ENCODE measurements at places on chromosomes 13 and 19.

GRCh38 chr19:11025445-11025844 lies 63.8 kb upstream of the LDLR start:
- no peak for DNase-seq

- peak; percentile 72 for DNase-seq
These were observed 590 bp upstream of the LGI4 start for GRCh38 chr19:35135389-35135909.

GRCh38 chr19:7292950-7293761 lies 1.1 kb downstream of the INSR start:
- DNase-seq: no peak

- DNase-seq: no peak
These were observed 31.4 kb upstream of the ZNF83 start for GRCh38 chr19:52669586-52669985.

GRCh38 chr13:43850873-43851272 lies 28.7 kb downstream of the CCDC122 start:
- no peak for DNase-seq

DNA sequence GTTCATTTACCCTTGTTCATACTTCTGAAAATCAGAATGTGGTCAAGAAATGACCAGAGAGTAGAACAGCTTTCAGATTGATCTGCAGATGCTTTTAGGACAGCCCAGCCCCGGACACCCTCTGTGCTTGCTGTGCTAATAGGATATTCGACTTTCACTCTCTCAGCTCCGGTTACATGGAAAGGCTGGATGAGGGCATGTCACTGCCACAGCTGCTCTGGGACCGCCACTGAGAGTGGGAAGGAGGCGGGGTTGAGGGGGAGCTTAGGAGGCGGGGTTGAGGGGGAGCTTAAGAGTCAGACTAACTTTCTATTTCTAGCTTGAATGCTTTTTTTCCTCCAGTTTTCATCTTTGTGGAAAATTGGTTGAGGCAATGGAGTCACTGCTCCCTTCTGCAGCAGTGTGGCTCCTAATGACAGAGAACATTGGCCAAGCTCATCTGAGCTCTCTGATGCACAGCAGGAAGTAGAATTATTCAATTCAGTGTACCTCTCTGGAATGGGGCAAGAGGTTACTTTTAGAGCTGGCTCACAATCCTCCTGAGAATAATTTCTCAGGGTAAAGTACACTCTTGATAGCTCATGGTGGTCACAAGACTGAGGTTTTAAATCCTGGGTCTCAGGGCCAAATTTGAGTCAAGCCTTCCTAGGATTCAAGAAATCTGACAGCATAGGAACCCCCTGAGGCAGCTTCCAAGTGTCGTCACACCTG lies 74.6 kb upstream of the NPAS1 start:
- DNase-seq: no peak

DNA sequence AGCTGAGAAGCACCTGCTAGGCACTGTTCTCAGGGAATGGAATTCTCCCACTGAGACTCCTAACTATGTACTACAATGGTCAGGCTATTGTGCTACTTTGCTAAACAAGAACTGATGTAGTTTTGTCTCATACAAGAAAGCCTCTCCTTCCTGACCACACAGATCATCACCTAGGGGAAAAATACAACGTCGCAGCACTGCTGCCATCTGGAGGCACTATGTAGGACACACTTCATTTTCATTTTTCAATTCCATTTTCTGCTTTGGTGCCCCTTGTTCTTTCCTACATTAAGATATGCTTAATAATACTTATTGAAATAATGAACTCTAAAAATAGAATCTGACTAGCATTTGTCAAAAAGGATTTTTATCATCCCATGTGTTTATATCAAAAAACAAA lies 21.1 kb downstream of the PROSER1 start:
- peak; percentile 53 for DNase-seq

GRCh38 chr19:1385816-1386215 lies 2.1 kb downstream of the NDUFS7 start:
- DNase-seq: no peak

- DNase-seq: no peak
These were observed 772 bp downstream of the GPC6 start for GRCh38 chr13:93227280-93227877.

DNA sequence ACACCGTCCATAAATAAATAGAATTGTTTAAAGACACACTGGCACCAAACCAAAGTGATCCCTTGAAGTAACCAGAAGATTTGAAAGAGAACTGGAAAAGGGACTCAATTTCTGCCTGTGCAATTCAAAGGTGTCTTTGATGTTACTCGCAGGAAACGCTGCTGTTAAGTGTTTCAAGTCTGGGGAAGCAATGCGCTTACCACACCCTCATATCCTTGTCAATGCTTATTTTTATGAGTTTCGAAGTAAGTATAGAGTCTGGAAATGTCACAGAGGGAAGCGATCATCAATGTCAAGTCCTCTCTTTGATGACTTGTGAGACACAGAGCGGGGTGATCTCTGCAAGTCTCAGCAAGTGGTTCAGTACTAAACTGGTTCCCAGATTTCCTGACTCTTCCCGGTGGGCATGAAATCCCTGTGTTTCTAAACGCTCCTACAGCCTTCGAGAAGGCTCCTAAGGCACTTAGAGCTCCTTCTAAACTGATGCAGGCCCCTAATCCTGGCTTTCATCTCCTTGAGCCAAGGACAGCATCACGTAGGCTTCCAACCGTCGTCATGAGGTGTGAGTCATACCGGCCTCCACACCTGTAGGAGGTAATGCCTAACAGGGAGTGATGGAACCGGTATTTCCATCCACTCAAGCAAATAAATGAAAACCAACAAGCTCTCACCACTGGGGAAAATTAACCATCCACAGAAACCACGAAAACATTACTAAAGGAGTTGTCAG lies 22.8 kb downstream of the SYDE1 start:
- no peak for DNase-seq

- DNase-seq: no peak
These were observed 61.9 kb downstream of the SPACA7 start for GRCh38 chr13:112438094-112438493.

GRCh38 chr19:5881543-5882299 lies 11.4 kb upstream of the FUT5 start:
- no peak for DNase-seq

- DNase-seq: no peak
These were observed 44.4 kb upstream of the ZNF91 start for GRCh38 chr19:23439623-23440022.

GRCh38 chr13:22061806-22062391 lies 391.0 kb downstream of the FGF9 start:
- DNase-seq: peak; percentile 43

GRCh38 chr13:105159841-105160240 lies 1375.6 kb downstream of the EFNB2 start:
- no peak for DNase-seq

- DNase-seq: no peak
These were observed 494.6 kb downstream of the MYO16 start for GRCh38 chr13:109123971-109124370.

DNA sequence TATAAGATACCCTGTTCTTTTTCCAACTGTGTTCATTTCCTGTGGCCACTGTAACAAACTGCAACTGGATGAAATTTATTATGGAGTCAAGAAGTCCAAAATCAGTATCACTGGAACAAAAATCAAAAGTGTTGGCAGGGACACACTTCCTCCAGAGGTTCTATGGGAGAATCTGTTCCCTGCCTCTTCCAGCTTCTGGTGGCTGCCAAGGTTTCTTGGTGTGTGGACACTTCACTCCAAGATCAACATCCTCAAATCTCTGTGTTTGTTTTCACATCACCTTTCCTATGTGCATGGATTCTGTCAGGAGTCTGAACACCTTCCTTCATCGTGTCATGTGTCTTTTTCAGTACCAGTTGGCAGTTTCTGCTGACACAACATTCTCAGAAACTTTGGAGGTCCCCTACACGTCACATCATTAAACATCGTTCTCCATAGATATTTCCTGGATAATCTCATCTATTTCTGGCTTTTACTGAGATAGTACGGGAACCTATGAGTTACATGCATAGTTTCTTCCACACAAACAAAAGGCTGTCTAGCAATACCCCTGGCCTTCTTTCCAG lies 15.2 kb upstream of the EFNB2 start:
- DNase-seq: no peak

- no peak for DNase-seq
These were observed 97.0 kb downstream of the SCGB2B2 start for GRCh38 chr19:34580055-34580336.

GRCh38 chr13:44049081-44049945 lies 169.6 kb downstream of the LACC1 start:
- no peak for DNase-seq

- DNase-seq: no peak
These were observed 48.7 kb upstream of the ITM2B start for GRCh38 chr13:48184260-48184659.

DNA sequence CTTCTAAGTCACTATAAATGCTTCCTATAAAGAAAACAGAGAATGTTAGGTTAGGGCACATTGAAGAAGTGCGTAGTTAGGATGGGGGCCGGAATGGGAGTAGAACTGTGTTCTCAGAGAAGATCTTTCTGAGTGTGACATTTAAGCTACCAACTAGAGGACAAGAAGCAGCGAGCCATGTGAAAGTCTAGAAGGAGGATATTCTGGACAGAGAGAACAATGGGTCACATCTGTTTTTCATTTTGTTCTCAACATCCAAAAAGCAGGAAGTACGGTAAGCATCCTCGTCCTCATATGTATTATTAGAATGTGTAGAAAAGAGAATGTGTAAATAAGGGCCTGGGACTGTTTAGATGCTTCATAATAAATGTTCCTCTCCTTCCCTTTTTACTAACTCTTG lies 44.5 kb upstream of the PARP4 start:
- DNase-seq: no peak

GRCh38 chr19:48332662-48333466 lies 7.5 kb downstream of the EMP3 start:
- DNase-seq: peak; percentile 94

DNA sequence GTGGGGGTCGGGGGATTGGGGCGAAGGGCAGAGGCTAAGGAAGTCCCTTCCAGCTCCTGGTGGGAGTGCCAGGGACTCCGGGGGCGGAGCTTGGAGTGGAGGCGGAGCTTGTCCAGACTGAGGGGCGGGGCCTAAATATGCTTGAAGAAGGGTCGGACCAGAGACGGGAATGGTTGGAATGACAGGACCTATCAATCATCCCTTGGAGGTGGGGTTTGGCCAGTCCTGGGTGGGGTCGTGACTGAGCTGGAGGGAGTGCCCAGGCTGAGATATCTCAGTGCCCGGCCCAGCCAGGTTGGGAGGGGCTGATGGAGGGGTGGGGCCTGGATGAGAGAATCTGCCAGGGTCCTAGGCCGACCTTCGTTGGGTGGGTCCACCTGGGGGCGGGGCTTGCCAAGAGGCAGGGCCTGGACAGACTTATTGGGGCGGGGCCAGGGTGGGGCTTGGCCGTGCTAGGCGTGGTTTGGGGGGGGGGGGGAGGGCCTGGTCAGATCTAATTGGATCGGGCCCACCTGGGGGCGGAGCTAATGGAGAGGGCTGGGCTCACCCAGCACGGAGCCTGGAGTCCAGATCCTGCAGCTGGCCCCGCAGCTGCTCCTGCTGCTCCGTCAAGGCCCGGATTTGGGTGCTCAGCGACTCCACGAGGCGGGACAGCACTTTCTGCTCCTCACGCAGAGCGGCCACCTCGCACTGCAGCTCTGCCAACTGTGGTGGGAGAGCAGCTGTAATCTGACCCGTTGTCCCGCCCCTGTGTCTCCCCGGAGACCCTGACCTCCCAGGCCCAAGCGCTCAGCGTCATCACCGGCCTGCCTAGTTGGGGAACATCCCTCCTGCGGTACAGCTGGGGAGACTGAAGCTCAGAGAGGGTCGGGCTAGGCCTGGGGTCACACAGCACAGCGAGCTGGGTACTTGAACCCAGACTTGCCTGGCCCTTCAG lies 2.6 kb upstream of the WIZ start:
- peak; percentile 28 for DNase-seq

DNA sequence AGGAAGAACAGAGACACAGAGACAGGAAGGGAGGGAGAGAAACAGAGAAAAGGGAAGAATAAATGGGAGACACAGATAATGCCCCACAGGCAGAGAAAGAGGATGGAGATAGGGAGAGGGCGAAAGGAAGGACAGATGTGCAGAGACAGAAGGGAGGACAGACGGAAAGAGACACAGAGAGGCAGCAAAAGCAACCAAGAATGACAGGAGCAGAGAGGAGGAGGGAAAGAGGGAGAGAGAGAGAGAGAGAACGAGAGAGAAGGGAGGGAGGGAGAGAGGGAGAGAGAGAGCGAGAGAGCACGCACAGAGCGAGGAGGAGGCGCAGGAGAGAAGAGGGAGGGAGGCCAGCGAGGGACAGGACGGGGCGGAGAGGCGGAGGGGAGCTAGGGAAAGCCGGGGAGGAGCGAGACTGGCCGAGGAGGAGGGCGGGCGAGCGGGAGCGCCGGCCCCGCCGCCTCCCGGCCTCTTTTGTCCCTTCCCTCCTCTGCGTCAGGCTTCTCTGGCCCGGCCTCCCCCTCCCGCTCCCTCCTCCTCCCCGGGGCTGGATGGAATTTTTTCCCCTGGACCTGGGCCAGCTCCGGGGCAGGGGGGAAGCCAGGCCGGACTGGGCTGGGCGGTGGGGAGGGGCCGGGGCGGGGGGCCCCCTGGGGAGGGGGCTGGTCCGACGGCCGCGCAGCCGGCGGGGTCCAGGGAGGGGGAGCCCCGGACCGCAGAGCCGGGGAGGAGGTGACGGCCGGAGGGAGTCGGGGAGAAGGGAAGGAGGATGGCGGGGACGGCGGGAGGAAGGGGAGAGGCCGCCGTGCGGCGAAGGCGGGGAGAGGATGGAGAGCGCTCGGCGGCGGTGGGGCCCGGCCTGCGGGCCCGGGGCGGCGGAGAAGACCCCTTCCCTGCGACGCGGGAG lies 4.2 kb upstream of the SPACA6 start:
- no peak for DNase-seq

Measured in activated CD4-positive, alpha-beta T cell treated with anti-CD3 and anti-CD28 coated beads, Interleukin-2, Interleukin-6, amounts not matched to agents 100 ng/mL and 50 ng/mL, durations not matched to agents 16 hours and 8 hours (primary cell).